ENCODE measurements at places on chromosomes 11 and 22. TPM values are rescaled to one million over a fixed set of nuclear protein-coding genes. Genes with fewer than 3 reads are reported as not detected.

- H3K4me3 ChIP-seq = peak overlapping the region; percentile 96
- peak overlapping the region; percentile 95 for H3K27ac ChIP-seq
- H3K27me3 ChIP-seq = no peaks in the 10 kb centered on the region
- peaks cover 33% of the 10 kb centered on the region for H3K4me1 ChIP-seq
- H3K36me3 ChIP-seq = no peaks in the 10 kb centered on the region
Observed at GRCh38 chr11:67504005-67504949, 886 bp downstream of the PITPNM1 start.

- H3K4me1 ChIP-seq = peaks cover 33% of the 10 kb centered on the region
- peak; percentile 86 for DNase-seq
- no peak overlapping the region for H3K4me3 ChIP-seq
- H3K27me3 ChIP-seq = no peaks in the 10 kb centered on the region
Observed at GRCh38 chr22:46171940-46172339, 21.6 kb downstream of the PPARA start.

The OR52E5 gene
- not detected for total RNA-seq

GRCh38 chr22:33056108-33056507 lies 2.1 kb downstream of the SYN3 start:
- H3K27ac ChIP-seq = no peak overlapping the region
- DNase-seq = no peak
- H3K27me3 ChIP-seq = no peaks in the 10 kb centered on the region
- no peaks in the 10 kb centered on the region for H3K4me1 ChIP-seq
- no peaks in the 10 kb centered on the region for H3K36me3 ChIP-seq
- no peak overlapping the region for H3K4me3 ChIP-seq
